ENCODE measurements at places on chromosomes 12 and 14.

- no peak for DNase-seq
Measured at GRCh38 chr14:103629503-103630121, 601 bp downstream of the KLC1 start.

DNA sequence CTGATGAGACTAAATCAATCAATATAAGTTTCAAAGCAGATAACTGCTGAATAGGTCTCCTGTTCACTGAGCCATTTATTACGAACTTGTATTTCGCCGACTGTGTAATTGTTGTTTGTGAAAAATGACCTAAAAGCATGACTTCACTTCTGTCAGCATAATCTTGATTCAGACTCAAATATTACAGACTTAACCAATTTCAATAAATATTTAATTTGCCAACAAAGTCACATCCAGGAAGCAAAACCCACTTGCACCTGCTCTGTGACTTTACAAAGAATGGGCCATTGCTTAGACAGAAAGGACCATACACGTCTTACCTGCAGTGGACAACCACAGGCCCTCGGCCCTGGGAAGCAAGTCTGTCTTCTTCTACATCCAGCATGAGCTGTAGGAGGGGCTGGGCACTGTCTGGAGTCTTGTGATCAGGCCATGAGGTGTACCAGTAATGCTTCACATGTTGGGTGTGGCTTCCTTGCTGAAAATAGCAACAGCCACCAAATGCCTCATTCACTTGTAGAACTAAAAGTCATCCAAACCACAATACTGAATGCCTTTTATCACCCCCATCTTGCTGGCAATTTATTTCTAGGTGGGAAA is 23.5 kb upstream of the PTPRB start:
- DNase-seq = peak; percentile 81

GRCh38 chr14:32590157-32590556 is 261.1 kb downstream of the AKAP6 start:
- DNase-seq = no peak

- DNase-seq = no peak
Measured at GRCh38 chr14:91406982-91407381, 10.6 kb downstream of the CCDC88C start.

DNA sequence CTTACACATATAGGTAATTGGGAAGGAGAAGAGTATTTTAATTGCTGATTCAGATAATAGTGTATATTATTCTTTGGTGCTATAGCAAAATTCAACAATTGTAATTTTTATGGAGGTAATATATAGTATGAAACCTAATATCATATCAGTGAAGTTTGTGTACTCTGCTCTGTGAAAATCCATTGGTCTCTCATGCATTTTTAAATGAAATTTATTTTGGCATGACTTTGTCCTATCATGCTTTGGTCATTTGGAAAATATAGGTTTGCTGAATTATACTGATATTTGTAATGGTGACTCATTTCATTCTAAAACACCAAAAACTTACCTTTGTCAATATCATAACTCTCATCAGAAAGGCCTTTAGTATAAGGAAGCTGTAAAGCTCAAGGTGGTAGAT is 962.0 kb upstream of the NOVA1 start:
- no peak for DNase-seq

GRCh38 chr12:128557231-128557630 is 266.5 kb downstream of the SLC15A4 start:
- DNase-seq = no peak
